Erythroblast (primary cell): ENCODE measurements at places on chromosomes 6 and 20.

- DNase-seq = no peak
Measured at GRCh38 chr6:155269765-155270164, 6.0 kb downstream of the CLDN20 start.

DNA sequence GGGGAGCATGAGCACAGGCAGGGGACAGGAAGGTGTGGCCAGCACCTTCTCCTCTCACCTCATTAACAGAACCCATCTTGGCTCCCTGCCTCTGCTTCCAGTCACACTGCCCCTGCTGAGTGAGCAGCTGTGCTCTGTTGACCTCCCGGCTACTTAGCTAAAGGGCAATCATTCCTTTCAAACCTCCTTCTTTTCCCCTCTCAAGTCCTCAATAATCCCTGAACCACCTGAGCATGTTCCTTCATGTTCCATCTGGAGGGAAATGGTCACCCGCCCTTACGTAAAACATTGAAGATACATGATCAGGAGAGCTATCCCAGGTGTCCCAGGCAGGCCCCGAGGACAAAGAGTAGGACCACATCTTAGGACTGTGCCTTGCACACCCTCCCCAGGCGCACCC, 21.7 kb upstream of the MRPS10 start:
- no peak for DNase-seq

GRCh38 chr20:62339647-62340062, 27.5 kb downstream of the LAMA5 start:
- no peak for DNase-seq

GRCh38 chr6:166415833-166416347, 33.1 kb upstream of the MPC1 start:
- no peak for DNase-seq

DNA sequence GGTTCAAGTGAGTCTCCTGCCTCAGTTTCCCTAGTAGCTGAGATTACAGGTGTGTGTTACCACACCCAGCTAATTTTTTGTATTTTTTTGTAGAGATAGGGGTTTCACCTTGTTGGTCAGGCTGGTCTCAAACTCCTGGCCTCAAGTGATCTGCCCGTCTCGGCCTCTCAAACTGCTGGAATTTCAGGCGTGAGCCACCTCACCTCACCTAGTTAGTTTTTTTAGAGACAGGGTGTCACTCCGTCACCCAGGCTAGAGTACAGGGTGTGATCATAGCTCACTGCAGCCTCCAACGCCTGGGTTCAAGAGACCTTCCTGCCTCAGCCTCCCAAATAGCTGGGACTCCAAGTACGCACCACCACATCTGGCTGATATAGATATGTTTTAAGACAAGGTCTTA, 22.9 kb downstream of the SYTL3 start:
- no peak for DNase-seq

- DNase-seq = peak; percentile 71
Measured at GRCh38 chr20:34301587-34302311, 1.4 kb downstream of the AHCY start.

DNA sequence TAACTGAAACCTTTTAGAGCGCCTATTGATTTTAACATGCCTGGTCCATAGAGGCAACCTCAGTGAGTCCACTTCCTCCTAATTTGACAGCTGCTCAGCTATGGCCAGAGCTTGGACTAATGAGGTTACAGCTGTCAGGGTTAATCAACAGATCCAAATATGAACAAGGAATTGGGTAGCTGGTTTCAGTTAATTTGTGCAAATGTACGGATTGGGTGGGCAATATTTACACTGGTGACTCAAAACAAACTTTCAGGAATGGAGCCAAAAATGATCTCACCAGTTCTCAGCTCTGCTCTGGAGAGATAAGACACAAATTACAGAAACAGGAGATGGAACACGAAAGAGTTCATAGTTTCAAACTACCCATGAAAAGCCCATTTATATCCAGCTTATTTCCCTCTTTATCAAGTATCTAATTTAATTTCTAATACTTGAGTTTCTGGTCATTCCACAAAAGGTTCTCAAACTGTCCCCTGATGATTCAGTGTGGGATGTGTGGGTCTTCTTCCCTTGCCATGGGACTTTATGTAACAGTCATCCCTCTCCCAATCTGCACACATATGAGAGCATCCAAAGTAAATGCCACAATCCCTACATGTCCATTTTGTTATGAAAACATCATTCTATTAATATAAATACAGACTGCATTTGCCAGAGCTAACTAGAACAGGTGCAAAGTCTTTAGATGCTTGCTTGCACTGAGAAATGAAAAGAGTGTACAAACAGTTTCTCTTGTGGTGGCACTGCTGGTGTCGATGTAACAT, 149.9 kb downstream of the RPS12 start:
- peak; percentile 94 for DNase-seq

DNA sequence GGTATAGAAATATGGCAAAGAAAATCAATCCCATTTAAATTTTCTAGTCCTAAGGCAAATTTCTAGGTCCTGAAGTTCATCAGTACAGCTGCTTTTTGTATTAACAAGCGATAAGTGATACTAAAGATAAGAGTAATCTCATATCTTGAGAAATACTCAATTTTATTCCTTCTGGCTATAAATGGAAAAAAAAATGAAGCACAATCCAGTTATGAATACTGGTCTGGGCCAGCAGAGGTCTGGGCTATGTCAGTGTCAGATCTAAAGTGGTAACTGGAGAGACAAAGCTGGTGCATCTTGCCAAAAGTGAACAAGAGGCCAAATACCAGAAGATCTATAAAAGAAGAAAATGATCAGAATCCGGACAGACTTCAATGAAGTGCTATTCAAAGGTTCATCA, 126.4 kb downstream of the FUT9 start:
- DNase-seq = no peak

- no peak for DNase-seq
Measured at GRCh38 chr20:62305149-62305764, 2.5 kb downstream of the ADRM1 start.

GRCh38 chr6:126118936-126119335, 132.6 kb downstream of the TRMT11 start:
- DNase-seq = no peak

DNA sequence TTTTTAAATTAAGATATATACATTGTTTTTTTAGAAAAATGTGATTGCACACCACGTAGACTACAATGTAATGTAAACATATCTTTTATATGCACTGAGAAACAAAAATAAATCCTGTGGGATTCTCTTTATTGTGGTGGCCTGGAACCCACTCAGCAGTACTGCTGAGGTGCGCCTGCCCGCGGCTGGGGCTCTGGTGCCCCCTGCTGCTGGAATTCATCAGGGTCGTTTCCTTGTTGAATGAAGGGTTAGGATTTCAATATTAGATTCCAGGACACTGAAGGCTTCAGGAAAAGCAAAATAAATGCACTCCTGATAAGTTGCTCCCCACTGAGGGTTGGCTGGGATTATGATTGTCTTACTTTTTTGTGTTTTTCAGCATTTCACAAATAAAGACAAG, 175.8 kb upstream of the GGTLC1 start:
- peak; percentile 11 for DNase-seq

GRCh38 chr6:129608886-129609537, 101.0 kb downstream of the ARHGAP18 start:
- no peak for DNase-seq

- no peak for DNase-seq
Measured at GRCh38 chr6:152387091-152387490, 250.1 kb downstream of the SYNE1 start.

DNA sequence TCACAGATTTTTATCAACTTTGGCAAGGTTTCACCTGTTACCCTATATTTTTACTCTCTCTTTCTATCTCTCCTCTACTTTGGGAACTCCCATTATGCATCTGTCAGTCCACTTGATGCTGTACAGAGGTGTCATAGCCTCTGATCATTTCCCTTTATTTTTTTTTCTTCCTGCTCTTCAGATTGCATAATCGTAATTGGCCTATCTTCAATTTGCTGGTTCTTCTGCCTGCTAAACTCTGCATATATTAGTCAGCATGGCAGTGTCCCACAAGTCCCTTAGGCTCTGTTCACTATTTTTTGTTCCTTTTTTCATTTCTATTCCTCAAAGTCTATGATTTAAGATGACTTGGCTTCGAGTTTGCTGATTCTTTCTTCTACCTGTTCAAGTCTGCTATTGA, 44.7 kb upstream of the MICB start:
- no peak for DNase-seq

GRCh38 chr20:58435237-58435636, 46.2 kb downstream of the VAPB start:
- DNase-seq = no peak

GRCh38 chr6:31037682-31038081, 27.4 kb downstream of the MUC22 start:
- no peak for DNase-seq

GRCh38 chr6:47571488-47571887, 93.9 kb downstream of the CD2AP start:
- DNase-seq = no peak

GRCh38 chr6:116349216-116349615, 21.5 kb upstream of the DSE start:
- DNase-seq = no peak

DNA sequence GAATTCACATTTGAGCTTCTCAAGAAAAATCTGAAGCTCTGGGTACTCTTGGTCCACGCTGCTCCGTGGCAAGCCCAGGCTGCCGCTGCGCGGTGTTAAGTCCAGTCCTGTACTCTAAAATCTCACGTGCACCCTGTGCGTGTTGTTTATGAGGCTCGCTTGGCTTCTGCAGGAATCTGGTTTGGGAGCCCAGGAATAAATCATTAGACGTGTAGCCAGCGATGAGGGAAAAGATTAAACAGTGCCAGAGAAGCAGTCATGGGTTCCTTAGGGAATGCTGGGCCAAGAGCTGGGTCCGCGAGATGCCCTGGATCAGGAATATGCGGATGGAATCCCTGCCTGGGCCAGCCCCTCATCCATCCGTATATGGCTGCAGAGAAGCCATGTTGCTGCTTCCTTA, 87.3 kb downstream of the KCNB1 start:
- DNase-seq = no peak

- no peak for DNase-seq
Measured at GRCh38 chr20:10282979-10283456, 64.4 kb downstream of the SNAP25 start.
